KBM-7 (cell line): ENCODE measurements at places on chromosomes 6 and 20.
A peak's percentile ranks its signal among the peaks of the same experiment; 100 is the strongest.

DNA sequence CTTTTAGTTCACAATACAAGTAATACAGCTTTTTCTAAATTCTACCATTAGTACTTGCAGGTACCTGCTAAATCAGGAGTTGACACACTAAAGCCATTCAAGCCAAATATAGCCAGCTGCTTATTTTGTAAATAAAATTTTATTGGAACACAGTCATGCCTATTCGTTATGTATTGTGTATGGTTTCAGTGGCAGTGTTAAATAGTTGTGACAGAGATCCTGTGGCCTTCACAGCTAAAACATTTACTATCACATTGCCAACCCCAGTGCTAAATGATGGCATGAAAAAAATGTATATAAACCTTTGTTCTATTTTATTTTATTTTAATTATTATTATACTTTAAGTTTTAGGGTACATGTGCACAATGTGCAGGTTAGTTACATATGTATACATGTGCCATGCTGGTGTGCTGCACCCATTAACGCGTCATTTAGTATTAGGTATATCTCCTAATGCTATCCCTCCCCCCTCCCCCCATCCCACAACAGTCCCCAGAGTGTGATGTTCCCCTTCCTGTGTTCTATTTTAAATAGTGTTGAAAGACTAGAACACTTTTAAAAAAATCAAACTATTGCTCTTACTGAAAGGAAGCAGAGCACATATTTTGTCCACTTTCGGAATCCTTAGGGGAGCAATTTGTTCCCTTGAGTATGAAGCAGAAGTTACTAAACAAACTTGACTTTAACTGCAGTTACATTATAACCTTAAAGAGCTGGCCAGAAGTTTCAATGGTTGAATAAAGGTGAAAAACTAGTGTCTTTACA is 115.7 kb downstream of the PRIM2 start:
- DNase-seq = no peak

DNA sequence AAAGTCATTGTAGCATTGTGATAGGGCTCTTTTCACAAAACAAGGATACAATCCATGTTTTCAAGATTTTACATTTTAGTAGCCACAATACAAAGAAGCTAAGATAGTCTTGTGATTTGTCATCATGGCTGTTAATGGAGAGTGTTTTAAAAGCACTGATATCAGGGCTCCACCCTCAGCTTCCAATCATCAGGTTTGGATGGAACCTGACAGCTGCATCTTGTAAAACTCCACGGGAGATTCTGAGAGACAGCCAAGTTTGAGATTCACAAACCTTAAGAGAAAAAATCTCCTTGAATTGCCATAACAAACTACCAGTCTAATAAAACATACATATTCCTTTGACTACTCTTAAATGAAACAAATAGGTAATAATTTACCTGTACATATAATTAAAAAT is 280.2 kb downstream of the ESR1 start:
- DNase-seq = no peak

GRCh38 chr6:142902636-142903053 is 42.3 kb downstream of the HIVEP2 start:
- DNase-seq = peak; percentile 72

DNA sequence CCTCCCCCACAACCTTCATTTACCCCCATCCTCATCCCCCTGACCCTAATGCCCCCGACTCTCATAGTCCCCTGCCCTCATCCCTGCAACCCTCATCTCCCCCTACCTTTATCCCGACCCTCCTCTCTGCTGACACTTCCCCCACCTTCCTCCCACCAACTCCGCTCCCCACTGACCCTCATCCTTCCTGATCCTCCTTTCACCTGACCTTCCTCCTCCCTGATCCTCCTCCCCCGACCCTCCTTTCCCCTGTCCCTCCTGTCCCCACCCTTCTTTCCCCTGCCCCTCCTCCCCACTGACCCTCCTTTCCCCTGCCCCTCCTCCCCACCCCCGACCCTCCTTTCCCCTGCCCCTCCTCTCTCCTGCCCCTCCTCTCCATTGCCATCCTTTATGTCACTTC is 7.1 kb downstream of the TREML2 start:
- no peak for DNase-seq

DNA sequence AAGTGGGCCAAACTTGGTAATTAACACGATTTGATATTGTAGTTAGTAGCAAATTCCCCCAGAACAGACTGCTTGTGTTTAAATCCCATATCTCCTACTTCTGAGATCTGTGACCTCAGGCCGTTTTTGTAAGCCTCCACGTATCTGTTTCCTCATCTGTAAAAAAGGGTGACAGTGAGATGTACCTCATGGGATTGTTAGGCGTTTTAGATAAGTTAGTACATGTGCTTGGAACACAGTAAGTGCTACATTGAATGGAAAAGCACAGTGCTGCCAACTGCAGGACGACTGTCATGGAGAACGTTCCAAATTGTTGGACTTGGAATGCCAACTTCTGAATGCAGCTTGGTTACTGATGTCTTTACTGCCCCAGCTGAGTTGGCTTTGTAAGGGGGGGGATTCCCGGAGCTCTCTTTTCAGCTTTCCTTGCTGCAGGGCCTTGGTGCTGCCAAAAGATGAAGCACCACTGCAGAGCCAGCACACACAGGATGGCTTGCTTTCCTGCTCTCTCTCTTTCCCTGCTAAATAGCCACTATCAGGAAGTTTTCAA is 108.6 kb downstream of the OPN5 start:
- no peak for DNase-seq

DNA sequence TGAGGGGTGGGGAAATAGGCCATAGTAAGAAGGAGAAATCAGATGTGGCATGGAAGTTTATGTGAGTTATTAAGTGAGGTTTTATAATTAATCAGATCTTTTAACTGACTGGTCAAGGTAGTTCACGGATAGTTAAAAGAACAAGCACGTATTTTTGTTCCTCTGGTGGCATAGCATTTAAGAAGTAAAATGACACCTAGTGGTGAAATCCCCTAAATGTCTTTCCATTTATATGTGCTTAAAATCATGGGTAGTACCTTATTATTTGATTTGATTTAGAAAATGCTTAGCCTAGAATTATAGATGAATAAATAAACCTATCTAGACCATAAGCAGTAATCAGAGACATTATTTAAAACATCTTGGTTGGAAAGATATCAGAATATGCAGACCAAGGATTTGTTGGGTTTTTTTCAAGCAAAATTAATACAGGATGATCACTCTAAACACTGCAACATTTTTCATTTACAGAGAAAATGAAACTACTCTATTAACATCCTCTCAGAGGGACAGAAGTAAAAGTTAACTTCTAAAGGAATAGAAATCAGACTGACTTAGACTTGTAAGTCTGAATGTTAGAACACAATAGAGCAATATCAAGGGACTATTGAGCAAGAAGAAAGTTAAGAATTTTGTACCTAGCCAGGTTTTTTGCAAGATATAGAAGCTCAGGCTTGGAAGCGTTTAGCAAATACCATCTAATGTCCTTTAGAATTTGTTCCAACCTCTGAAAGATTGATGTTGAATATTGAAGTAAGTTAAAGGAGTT is 81.1 kb downstream of the STXBP5 start:
- peak; percentile 48 for DNase-seq

DNA sequence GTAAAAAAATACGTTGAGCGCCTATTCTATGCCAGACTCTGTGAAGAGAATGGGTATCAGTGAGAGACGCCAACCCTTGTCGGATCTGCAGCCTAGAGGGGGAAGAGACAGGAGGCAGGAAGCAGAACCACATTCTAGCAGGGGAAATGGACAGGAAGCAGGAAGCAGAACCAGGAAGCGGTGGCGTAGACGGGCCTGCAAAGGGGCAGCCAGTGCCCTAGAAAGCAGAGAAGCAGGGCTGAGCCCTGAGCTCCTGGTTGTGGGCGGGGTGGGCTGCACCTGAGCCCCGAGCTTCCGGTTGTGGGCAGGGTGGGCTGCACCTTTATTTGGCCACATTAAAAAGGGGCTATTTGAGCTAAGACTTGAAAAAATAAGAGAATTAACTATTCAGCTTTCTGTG is 71.9 kb downstream of the FAM120B start:
- DNase-seq = no peak
